ENCODE measurements at places on chromosomes 12 and 14. TPM values are rescaled to one million over a fixed set of nuclear protein-coding genes. Genes with fewer than 3 reads are reported as not detected.

PTGES3 gene
- 296 TPM for polyA plus RNA-seq

RNF212B gene
- 2.3 TPM for polyA plus RNA-seq

RPS6KL1 gene
- 0.71 TPM for polyA plus RNA-seq

ASB2 gene
- polyA plus RNA-seq: 0.51 TPM

CHGA gene
- 0.19 TPM for polyA plus RNA-seq

BATF gene
- 0.46 TPM for polyA plus RNA-seq

CLEC1B gene
- 1.2 TPM for polyA plus RNA-seq

ABHD12B gene
- polyA plus RNA-seq: 1.2 TPM

KSR2 gene
- 0.80 TPM for polyA plus RNA-seq

CLEC1A gene
- 4.2 TPM for polyA plus RNA-seq

CNTN1 gene
- 33.9 TPM for polyA plus RNA-seq

HOXC13 gene
- not detected for polyA plus RNA-seq

KCNC2 gene
- 0.56 TPM for polyA plus RNA-seq

RTL1 gene
- 0.10 TPM for polyA plus RNA-seq

PRKD1 gene
- polyA plus RNA-seq: 27.4 TPM

KCNMB4 gene
- 24.7 TPM for polyA plus RNA-seq

ATF7 gene
- 49.9 TPM for polyA plus RNA-seq

GEMIN2 gene
- 19.8 TPM for polyA plus RNA-seq

SRRM4 gene
- 0.03 TPM for polyA plus RNA-seq

MYO1H gene
- polyA plus RNA-seq: 3.9 TPM

E2F7 gene
- 9.4 TPM for polyA plus RNA-seq

SLC8A3 gene
- 0.74 TPM for polyA plus RNA-seq

ATF7IP gene
- 64.2 TPM for polyA plus RNA-seq

RNASE13 gene
- polyA plus RNA-seq: 0.40 TPM

AJUBA gene
- polyA plus RNA-seq: 120 TPM

CDH24 gene
- 38.2 TPM for polyA plus RNA-seq

SALL2 gene
- polyA plus RNA-seq: 74.4 TPM

TSHR gene
- 0.10 TPM for polyA plus RNA-seq

CD163L1 gene
- polyA plus RNA-seq: 2.3 TPM

SLC5A8 gene
- polyA plus RNA-seq: 25.3 TPM

GPR137C gene
- polyA plus RNA-seq: 9.9 TPM

RPL10L gene
- 0.11 TPM for polyA plus RNA-seq

SYT10 gene
- polyA plus RNA-seq: 0.49 TPM

CCDC175 gene
- polyA plus RNA-seq: 0.73 TPM

AQP6 gene
- polyA plus RNA-seq: 23.3 TPM

LYSET gene
- 33.8 TPM for polyA plus RNA-seq

HOXC11 gene
- polyA plus RNA-seq: 2.1 TPM

EML1 gene
- 32.4 TPM for polyA plus RNA-seq

DACT1 gene
- 31.7 TPM for polyA plus RNA-seq
